ENCODE measurements at places on chromosomes 3 and 15.

DNA sequence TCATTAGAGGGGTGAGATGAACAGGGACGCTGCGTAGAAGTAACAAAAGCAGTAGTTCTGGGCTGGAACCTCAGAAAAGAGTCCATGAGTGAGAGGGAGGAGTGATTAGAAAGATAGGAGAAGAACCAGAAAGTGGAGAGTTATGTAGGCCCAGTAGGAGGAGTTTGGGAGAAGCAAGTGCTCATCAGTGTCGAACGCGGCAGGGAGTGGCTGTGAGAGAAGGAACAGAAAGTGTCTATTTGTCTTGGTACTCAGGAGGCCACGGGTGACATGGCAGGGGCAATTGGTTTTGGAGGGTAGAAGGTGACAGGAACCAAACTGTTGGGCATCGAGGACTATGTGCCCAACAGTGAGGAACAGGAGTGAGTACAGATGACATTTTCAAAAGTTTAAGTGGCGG, 1.3 kb upstream of the INSYN1 start:
- no peak for DNase-seq

DNA sequence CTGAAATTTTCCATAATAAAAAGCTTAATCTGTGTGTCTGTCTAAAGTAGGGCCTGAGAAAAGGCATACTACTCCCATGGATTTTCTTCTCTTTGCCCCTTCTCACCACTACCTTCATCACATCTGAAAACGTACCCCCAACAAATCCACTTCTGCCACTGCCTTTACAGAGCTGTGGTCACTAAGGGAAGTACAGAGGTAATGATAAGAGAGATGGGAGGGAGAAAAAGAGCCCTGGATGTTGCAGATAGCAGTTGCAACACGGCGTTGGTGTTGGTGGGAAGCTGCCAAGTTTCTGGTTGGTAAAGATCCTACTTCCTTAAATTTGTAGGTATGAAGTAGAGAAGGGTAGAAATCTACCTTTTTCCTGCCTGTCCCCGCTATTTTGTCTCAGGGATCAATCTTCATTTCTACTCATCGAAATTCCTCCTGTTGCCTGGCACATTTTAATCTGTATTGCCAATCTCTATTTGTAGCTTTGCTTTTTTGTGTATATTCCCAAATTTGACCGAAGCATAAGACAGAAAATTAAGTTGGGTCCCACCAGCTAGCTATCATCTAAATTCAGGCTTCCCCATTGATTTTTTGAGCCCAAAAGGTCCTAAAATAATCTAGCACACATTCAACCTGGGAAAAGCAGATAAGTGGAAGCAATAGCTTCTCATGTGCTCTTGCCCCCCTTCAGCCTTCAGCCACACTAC, 102.9 kb downstream of the TFDP2 start:
- DNase-seq: no peak

- DNase-seq: no peak
Observed at GRCh38 chr3:34157491-34157890, 359.1 kb downstream of the PDCD6IP start.

DNA sequence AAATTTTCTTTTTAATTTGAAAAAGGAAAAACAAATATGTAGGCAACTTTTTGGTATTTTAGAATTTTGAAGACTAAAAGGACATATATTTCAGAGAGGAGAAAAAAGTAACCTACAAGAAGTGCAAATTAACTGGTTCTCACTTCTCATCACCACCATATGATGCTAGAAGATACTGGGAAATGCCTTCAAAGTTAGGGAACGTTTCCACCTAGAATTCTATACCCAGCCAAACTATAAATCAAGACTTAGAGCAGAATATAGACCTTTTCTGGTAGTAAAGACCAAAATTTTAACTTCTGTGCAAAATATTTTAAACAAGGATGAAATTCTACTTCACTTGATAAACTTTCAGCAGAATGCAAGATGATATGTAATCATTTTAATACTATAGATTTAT, 112.3 kb upstream of the PHLDB2 start:
- no peak for DNase-seq

GRCh38 chr3:133490468-133491351, 82.8 kb upstream of the CDV3 start:
- no peak for DNase-seq

DNA sequence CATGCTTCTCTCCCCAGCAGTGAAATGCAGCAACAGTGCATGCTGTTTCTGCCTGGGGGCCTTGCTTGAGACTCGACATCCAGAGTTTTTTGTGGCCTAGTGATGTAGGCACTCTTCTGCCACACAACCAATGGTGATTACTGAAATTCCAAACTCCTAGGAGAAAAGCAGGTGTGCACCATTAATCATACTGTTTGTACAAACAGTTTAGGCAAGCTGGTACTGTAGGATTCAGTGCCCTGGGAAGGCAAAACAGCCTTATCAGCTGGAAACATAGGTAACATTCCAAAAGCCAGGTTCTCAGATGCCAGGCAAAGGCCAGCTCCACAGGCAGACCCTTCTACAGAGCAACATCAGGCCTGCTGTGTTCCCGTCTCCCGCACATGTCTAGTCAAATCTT, 17.5 kb upstream of the RBP1 start:
- DNase-seq: no peak

DNA sequence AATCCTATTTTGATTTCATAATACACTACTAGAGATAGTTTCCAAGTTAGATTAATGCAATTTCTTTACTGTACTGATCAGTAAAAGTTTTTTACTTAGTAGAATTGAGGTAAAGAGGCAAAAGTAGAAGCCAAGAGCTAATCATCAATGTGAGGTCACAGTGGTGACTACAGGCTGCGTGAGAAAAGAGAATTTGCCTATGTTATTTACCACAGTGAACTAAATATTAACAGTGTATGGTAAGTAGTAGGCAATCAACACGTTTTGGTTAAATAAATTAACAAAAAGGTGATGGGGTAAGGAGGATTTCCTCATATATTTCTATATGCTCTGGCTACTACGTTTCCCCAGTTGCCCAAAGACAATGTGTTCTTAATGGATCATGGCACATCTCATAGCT, 202.2 kb upstream of the CMC1 start:
- DNase-seq: no peak

- DNase-seq: no peak
Observed at GRCh38 chr3:30193625-30194044, 412.8 kb upstream of the TGFBR2 start.

DNA sequence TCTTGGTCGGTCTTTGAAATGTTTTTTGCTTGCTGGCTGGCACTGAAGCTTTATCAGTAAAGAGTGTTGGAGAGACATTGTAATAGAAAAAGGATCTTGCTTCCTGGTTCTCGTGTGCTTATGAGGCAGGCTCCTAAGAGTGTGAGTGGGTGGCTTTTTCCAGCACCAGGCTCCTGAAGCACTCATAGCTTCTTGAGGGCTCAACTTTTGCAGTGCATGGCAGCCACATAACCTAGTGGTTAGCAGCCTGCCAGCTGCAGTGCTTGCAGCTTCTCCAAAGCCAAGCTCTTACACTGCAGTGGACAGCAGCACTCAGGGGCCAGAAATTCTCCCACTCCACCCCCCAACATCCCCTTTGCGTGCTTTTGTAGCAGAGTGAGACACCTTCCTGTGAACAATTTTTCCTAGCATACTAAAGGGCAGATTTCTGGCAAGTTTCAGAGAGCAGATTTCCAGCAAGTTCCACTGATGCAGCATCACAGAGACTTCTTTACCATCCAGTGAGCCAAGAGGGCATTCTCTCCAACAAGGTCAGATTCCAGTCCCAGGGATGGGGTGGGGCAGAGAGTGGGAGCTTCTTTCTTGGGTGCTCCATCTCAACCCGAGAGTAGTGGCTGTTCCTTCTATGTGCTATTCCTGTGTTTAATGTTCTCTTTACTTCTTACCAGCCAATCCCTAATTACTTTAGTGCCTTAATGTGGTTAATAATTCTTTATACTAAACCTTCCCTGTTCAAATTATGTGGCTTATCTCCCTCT, 15.8 kb upstream of the ARHGEF26 start:
- no peak for DNase-seq

DNA sequence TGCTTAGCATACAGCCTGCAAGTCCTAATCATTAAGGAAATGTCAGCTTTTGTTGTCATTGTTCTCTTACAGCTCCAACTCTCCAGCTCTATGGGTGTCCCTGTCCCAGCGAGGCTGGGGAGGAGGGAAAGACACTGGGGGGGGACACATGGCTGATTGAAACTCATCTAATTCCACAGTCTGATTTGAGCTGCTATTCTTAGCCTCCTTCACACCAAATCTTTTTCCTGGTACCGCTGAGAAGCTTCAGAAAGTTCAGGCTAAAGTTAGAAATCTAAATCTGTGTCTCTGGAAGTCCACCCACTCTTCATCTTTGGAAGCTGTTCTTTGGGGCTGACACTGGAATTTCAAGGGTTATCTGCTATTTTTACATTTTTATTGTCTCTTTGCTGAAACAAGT, 61.3 kb upstream of the RASGRP1 start:
- DNase-seq: no peak

- no peak for DNase-seq
Observed at GRCh38 chr15:98504998-98505397, 143.3 kb upstream of the IGF1R start.

DNA sequence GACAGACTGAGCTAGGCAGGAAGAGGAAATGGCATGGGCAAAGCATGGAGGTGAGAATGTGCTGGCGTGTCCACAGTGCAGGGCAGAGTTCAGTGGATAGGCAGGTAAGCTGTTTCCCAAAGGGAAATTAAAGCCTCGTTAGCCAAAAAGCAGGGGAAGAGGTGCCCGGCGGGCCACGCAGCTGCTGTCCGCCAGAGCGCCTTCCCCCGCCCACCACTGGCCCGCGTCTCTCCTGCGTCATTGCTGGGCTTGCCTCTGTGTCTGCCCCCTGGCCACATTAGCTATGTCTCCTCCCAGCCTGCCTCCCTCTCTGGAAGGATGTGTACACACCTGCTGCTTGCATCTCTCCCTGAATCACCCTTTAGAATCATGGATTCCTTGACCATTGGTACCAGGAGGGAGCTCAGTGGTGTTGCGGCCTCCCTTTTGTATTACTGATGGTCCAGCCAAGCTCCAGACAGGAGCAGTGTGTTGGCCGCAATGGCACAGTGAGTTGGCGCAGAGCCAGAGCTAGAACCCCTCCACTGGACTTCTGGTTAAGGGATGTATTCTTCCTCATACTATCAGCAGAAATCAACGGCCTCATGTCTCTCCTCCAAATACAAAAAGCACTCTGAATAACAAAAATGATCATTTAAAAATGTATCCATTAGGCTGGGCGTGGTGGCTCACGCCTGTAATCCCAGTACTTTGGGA, 26.6 kb downstream of the SLC28A1 start:
- no peak for DNase-seq

DNA sequence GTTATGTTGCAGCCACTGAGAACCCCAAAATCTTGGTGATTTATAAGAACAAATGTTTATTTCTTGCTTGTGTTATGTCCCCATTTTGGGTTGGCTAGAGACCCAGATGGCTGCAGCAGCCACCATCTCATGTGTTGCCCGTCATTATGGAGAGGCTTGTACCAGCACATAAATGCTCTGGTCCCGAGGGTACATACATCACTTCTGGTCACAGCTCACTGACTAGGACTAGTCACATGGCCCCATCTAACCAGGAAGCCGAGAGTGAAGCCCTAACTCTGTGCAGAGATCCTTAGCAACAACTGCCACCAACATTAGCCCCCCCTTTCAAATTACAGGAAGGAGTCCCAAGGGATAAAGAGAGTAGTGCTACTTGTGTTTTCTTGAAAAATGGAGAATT, 25.5 kb upstream of the HACD2 start:
- DNase-seq: no peak

DNA sequence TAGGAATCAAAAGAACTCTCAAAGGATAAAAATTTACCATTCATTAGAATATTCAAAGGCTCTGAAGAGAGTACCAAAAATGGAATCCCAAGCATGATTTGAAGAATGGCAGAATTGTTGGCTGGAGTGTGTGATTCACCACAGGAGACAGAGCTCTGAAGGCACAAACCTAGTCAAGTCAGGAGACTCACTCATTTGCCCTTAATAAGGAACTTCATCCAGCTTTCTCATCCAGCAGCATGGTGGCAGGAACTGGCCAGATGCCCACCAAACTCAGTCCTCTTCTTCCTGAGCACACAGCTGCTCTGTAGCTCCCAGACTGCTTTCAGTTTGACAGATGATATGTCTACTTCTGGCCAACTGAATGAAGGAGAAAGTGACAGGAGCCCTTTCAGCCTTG, 16.5 kb upstream of the HEG1 start:
- DNase-seq: no peak

GRCh38 chr3:15646851-15647511, 45.4 kb downstream of the BTD start:
- no peak for DNase-seq

DNA sequence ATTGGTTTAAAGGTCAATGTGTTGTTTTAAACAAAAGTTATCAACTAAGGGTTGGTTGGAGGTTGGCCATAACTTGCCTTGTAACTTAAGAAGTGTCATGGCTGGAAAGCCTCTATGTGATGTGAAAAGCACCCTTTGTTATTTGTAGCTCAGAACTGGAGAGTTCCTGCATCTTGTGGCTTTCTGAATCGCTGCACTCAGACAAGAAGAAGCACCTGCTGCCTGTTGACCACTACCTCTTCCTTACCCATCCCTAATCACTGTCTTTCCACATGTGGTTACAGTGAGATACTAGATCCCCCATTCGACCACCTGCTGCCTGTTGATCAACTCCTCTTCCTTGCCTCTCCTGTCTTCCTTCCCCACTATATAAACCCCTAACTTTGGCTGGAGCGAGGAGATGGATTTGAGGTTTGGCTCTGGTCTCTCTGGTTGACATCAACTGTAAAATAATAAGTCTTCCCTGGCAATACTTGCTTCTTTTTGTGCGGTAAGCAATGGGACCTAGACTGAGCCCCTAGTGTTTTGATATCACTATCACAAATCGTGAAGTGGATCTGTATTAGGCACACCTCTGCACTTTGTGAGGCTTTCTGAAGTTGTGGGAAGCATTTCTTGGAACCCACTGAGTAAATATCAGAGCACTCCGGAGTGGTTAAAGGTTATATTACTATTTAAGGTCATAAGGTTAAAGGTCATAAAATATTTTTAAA, 13.8 kb downstream of the RPL39L start:
- DNase-seq: no peak

DNA sequence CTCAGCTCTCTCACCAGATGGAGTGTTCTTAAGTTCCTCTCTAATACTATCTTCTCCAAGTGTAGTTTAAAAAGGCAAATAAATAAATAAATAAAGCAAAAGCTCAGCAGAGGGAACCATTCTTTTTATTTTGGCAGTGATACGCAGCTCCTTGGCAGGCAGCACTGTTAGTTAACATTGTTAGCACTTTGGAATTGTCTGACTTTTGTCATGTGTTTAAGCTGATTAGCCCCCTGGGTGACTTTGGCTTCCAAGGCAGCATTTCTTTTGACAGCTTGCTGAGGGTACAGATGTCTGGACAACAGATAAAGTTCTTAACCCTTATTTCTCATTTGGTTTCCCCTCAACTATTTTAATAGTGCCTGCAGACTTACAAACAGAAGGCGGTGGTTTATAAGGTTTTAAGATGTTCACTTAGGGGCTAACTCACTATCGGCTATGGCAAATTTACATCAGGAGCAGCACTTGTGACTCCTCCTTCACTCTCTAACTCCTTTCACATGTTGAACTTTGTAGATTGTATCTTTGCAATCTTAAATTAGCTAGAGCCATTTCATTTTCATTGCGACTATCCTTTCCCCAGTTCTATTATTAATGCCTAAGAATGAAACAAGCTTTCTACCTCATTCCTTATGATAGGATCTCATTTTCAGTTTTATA, 213.4 kb downstream of the ZBBX start:
- DNase-seq: no peak

GRCh38 chr15:63978511-63979261, 67.6 kb downstream of the DAPK2 start:
- no peak for DNase-seq

All from neural crest cell (in vitro differentiated cells).